ENCODE measurements at places on chromosomes 12 and 14.

DNA sequence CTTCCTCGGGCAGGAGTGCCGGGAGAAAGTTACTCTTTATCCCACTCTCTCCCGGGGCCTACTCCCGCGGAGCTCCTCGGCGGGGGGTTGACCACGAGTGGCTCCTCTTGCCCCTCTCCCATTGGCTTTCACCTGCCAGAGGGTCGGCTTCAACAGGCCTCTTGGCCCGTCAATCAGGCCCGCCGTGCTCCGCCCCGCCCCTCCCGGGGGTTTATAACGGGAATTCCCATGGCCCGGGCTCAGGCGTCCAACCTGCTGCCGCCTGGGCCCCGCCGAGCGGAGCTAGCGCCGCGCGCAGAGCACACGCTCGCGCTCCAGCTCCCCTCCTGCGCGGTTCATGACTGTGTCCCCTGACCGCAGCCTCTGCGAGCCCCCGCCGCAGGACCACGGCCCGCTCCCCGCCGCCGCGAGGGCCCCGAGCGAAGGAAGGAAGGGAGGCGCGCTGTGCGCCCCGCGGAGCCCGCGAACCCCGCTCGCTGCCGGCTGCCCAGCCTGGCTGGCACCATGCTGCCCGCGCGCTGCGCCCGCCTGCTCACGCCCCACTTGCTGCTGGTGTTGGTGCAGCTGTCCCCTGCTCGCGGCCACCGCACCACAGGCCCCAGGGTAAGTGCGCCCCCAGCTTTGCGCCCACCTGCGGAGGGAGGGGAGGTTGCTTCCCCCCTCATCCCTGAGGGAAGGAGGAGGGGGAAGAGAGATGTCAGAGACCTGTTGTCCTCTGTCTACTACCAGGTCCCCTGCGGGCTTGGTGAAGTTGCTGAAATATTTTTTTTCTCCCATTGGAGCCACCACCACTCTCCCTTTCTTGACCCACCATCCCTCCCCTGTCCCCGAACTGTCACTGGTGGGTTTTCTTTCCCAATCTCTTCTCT is at the start of gene SMOC1:
TSS of gene SMOC1 (plus strand) at position 242 of the 869 bp plus-strand sequence. CDS start at position 505, 263 bp downstream.
- peak; percentile 29 for DNase-seq

- DNase-seq: no peak
These were observed 108.5 kb downstream of the DUSP6 start for GRCh38 chr12:89243771-89244170.

- no peak for DNase-seq
These were observed 136.3 kb downstream of the DYRK2 start for GRCh38 chr12:67784831-67785230.

GRCh38 chr14:79947440-79948054 is 263.8 kb downstream of the DIO2 start:
- no peak for DNase-seq
